ENCODE measurements at places on chromosomes 16 and 17.
A peak's percentile ranks its signal among the peaks of the same experiment; 100 is the strongest.

GRCh38 chr17:64982139-64982915 is 63.0 kb upstream of the LRRC37A3 start:
- H3K27ac ChIP-seq = no peak overlapping the region
- H3K4me1 ChIP-seq = peaks cover 39% of the 10 kb centered on the region
- H3K36me3 ChIP-seq = no peaks in the 10 kb centered on the region
- H3K27me3 ChIP-seq = no peaks in the 10 kb centered on the region
- H3K4me3 ChIP-seq = no peak overlapping the region
- no peak for DNase-seq

- H3K36me3 ChIP-seq = no peaks in the 10 kb centered on the region
- H3K4me1 ChIP-seq = peaks cover 20% of the 10 kb centered on the region
- no peaks in the 10 kb centered on the region for H3K27me3 ChIP-seq
- no peak for DNase-seq
- H3K27ac ChIP-seq = no peak overlapping the region
- H3K4me3 ChIP-seq = no peak overlapping the region
These were observed 182.7 kb downstream of the PRKCB start for GRCh38 chr16:24018485-24018884.

DNA sequence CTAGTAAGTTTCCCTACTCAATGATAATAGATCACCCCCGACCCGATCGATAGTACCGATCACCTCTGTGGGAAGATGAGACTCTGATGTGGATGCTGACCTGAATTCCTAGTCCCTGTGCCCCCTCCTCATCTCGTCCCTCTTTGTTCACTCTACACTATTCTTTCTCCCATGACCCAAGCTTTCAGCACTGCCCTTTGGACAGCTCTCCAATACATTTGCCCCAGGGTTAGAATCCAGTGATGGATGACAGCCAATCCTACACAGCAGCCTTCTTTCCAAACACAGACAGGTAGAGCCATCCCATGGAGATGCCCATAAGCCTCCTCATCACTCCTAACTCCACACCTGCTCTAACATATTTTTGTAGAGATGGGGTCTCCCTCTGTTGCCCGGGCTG is 141.1 kb downstream of the GSG1L start:
- H3K4me1 ChIP-seq = no peaks in the 10 kb centered on the region
- peak; percentile 7 for DNase-seq
- no peaks in the 10 kb centered on the region for H3K36me3 ChIP-seq
- H3K4me3 ChIP-seq = no peak overlapping the region

- no peak for DNase-seq
- H3K4me3 ChIP-seq = no peak overlapping the region
- peaks cover 17% of the 10 kb centered on the region for H3K4me1 ChIP-seq
- H3K27me3 ChIP-seq = no peaks in the 10 kb centered on the region
- no peaks in the 10 kb centered on the region for H3K36me3 ChIP-seq
- no peak overlapping the region for H3K27ac ChIP-seq
These were observed 1.3 kb downstream of the SMPD3 start for GRCh38 chr16:68446681-68447652.

GRCh38 chr16:56193951-56194726 is 2.9 kb downstream of the GNAO1 start:
- H3K27ac ChIP-seq = no peak overlapping the region
- no peaks in the 10 kb centered on the region for H3K36me3 ChIP-seq
- peaks cover 73% of the 10 kb centered on the region for H3K4me1 ChIP-seq
- no peaks in the 10 kb centered on the region for H3K27me3 ChIP-seq
- no peak for DNase-seq

DNA sequence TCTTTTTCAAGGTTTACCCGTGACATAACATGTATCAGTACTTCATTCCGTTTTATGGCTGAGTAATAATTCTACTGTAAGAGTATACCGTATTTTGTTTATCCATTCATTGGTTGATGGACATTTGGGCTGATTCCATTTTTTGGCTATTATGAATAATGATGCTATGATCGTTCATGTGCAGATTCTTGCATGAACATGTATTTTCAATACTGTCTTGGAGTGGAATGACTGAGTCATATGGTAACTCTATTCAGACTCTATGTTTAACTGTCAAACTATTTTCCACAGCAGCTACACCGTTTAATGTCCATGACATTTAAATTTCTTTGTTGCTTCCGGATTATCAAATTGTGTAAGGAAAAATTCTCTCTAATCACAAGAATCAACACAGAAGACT is 17.9 kb downstream of the BFAR start:
- H3K27me3 ChIP-seq = no peaks in the 10 kb centered on the region
- DNase-seq = no peak
- H3K36me3 ChIP-seq = peaks cover 87% of the 10 kb centered on the region
- H3K4me3 ChIP-seq = no peak overlapping the region
- H3K27ac ChIP-seq = no peak overlapping the region

DNA sequence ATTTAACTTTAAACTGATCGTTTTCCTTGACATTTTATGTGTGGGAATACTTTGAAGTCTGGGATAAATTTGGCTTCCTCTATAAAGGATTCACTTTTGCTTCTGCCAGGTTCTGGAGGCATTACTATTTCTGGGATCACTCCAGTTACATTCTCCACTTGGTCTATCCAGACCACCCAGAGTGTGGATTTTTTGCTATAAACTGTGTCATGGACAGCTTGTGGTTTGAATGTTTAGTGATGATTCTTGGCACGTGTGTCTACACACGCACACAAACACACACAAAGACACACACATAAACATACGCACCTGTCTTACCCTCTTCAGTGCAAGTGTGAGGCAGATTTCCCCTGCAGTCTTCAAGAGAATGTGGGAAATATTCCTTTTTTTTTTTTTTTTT is 27.4 kb upstream of the MSI2 start:
- H3K27me3 ChIP-seq = no peaks in the 10 kb centered on the region
- no peak overlapping the region for H3K4me3 ChIP-seq
- H3K4me1 ChIP-seq = peaks cover 5% of the 10 kb centered on the region
- H3K36me3 ChIP-seq = no peaks in the 10 kb centered on the region

GRCh38 chr16:69861292-69862030 is 89.7 kb upstream of the CLEC18A start:
- H3K27ac ChIP-seq = no peak overlapping the region
- no peak for DNase-seq
- H3K36me3 ChIP-seq = 0 out of 2 replicates have a peak, but pooled peaks cover 5% of the 10 kb centered on the region

GRCh38 chr16:83365166-83365565 is 442.6 kb upstream of the HSBP1 start:
- no peaks in the 10 kb centered on the region for H3K36me3 ChIP-seq
- no peaks in the 10 kb centered on the region for H3K4me1 ChIP-seq
- no peak overlapping the region for H3K27ac ChIP-seq
- peaks cover 3% of the 10 kb centered on the region for H3K27me3 ChIP-seq

- no peaks in the 10 kb centered on the region for H3K27me3 ChIP-seq
- peaks cover 4% of the 10 kb centered on the region for H3K4me1 ChIP-seq
- no peak overlapping the region for H3K27ac ChIP-seq
These were observed 16.9 kb downstream of the SRCAP start for GRCh38 chr16:30715750-30716445.

GRCh38 chr17:77501751-77502625 is 361.2 kb downstream of the SEC14L1 start:
- DNase-seq = no peak
- no peaks in the 10 kb centered on the region for H3K27me3 ChIP-seq
- peaks cover 38% of the 10 kb centered on the region for H3K36me3 ChIP-seq
- H3K27ac ChIP-seq = no peak overlapping the region
- no peak overlapping the region for H3K4me3 ChIP-seq
- H3K4me1 ChIP-seq = no peaks in the 10 kb centered on the region

DNA sequence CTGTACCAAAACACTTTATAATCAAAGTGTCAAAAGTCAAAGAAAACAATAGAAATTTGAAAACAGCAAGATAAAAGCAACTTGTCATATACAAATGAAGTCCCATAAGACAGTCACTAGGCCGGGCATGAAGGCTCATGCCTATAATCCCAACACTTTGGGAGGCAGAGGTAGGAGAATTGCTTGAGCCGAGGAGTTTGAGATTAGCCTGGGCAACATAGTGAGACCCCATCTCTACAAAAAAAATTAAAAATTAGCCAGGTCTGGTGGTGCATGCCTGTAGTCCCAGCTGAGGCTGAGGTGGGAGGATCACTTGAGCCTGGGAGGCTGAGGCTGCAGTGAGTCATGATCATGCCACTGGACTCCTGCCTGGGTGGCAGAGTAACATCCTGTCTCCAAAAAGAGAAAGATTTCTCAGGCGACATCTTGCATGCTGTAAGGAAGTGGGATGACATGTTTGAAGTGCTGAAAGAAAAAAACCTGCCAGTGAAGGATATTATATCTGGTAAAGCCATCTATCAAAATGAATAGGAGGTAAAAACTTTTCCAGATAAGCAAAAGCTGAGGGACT is 98.7 kb upstream of the NACA2 start:
- H3K27ac ChIP-seq = no peak overlapping the region
- H3K4me1 ChIP-seq = no peaks in the 10 kb centered on the region
- H3K4me3 ChIP-seq = no peak overlapping the region
- no peak for DNase-seq
- H3K36me3 ChIP-seq = peaks cover 51% of the 10 kb centered on the region
- H3K27me3 ChIP-seq = no peaks in the 10 kb centered on the region

DNA sequence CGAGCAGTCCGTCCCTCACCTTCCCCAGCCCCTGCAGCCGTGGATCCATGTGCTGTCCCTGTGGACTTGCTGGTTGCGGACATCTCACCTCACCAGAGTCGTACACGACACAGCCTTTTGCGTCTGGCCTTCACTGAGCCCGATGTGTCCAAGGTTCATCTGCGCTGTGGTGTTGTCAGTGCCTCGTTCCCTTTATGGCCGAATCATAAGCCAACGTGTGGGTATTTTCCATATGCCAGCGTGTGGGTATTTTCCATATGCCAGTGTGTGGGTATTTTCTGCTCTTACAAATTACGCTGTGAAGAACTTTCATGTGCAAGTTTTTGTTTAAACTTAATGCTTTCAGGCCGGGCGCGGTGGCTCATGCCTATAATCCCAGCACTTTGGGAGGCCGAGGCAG is 31.6 kb downstream of the TBCD start:
- H3K36me3 ChIP-seq = peaks cover 52% of the 10 kb centered on the region
- peaks cover 12% of the 10 kb centered on the region for H3K4me1 ChIP-seq
- no peak for DNase-seq
- H3K27me3 ChIP-seq = no peaks in the 10 kb centered on the region
- no peak overlapping the region for H3K27ac ChIP-seq

DNA sequence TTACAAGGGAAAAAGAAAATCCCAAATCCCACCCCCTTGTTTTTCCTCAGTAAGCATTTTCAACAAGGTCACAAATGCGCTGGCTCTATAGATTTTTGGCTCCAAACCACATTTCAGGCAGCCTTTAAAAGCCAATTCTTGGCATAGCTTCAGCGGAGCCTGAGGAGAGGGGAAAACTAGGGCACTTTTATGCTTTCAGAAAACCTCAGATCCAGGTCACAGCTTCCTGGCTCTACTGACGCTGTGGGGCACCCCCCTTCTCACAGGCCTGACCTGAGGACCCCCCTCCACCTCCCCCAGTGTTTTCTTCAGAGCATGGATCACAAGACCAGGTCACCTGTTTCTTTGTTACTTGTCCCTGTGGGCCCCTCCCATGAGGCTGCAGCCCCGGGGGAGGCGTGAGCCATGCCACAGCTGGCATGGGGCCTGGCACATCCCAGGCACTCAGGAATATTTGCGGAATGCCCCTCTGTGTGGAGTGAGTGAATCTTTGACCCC is 30.1 kb upstream of the MTSS2 start:
- DNase-seq = no peak
- no peaks in the 10 kb centered on the region for H3K27me3 ChIP-seq
- H3K27ac ChIP-seq = no peak overlapping the region
- no peak overlapping the region for H3K4me3 ChIP-seq
- H3K36me3 ChIP-seq = peaks cover 18% of the 10 kb centered on the region
- no peaks in the 10 kb centered on the region for H3K4me1 ChIP-seq

DNA sequence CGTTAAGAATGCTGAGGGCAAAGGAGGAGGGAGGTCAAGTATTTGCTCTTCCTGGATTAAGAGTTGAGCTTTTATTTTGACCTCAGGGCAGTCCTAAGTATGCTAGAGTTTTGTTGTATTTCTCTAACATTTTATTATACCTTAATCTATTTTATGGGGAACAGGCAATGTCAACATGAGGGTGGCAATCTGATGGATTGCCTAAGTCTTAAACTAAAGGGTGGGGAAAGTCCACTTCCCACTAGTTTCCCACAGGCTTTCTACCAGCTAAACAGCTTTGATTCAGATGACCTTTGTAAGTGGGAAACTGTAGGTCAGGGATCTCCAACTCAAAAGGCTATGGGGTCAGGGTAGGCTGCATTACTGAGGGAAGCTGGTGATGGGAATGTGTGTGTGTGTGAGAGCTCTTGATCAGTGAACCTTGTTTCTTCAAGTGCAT is 24.9 kb downstream of the HSD17B2 start:
- H3K27ac ChIP-seq = no peak overlapping the region
- no peak for DNase-seq

DNA sequence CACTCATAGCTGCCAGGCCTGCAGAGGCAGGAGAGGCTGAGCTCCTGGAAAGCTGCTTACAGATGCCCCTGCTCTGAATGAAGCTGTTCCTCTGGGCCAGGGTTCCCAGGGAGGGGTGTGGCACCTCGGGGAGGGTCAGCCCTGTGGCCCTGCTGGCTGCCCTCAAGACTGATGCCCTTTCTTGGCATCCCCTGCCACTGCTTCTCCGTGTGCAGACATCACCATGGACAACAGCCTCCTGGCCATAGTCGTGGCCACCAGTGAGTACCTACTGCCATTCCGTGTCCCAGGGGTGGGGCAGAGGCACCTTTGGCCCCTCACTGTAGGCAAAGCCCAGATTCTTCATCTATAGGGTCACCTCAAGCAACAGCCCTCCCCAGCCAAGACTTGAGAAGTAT is 8.9 kb downstream of the MRPL27 start:
- no peak for DNase-seq
- H3K4me1 ChIP-seq = no peaks in the 10 kb centered on the region
- no peaks in the 10 kb centered on the region for H3K27me3 ChIP-seq
- H3K36me3 ChIP-seq = peaks cover 65% of the 10 kb centered on the region
- no peak overlapping the region for H3K27ac ChIP-seq

GRCh38 chr16:88491560-88492310 is 38.7 kb downstream of the ZFPM1 start:
- H3K27ac ChIP-seq = no peak overlapping the region
- DNase-seq = no peak
- no peak overlapping the region for H3K4me3 ChIP-seq
- no peaks in the 10 kb centered on the region for H3K4me1 ChIP-seq
- H3K36me3 ChIP-seq = no peaks in the 10 kb centered on the region
- H3K27me3 ChIP-seq = no peaks in the 10 kb centered on the region

- no peak overlapping the region for H3K27ac ChIP-seq
- no peaks in the 10 kb centered on the region for H3K27me3 ChIP-seq
- no peak overlapping the region for H3K4me3 ChIP-seq
- no peaks in the 10 kb centered on the region for H3K36me3 ChIP-seq
- no peak for DNase-seq
These were observed 171.1 kb downstream of the CDH11 start for GRCh38 chr16:64950731-64951130.

- DNase-seq = no peak
- H3K27me3 ChIP-seq = no peaks in the 10 kb centered on the region
- no peaks in the 10 kb centered on the region for H3K4me1 ChIP-seq
- H3K4me3 ChIP-seq = no peak overlapping the region
These were observed 33.6 kb upstream of the RAB11FIP4 start for GRCh38 chr17:31357839-31358394.

DNA sequence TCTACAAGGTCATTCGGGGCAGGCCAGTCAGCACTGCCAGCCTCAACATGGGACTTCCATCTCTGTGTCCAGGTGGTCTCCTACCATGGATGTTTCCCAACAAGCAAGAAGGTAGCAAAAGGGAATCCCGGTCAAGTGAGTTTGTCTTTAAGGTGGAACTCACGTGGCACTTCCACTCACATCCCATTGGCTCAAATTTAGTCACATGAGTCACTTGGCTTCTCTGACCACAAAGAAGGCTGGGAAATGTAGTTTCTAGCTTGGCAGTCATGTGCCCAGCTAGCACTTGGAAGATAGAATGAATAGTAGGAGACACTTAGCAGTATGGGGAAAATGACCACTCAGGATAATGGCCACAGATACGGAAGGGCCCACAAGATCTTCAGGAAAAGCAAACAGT is 106.6 kb downstream of the AIPL1 start:
- no peak for DNase-seq
- H3K36me3 ChIP-seq = no peaks in the 10 kb centered on the region
- no peak overlapping the region for H3K27ac ChIP-seq
- no peak overlapping the region for H3K4me3 ChIP-seq
- peaks cover 2% of the 10 kb centered on the region for H3K27me3 ChIP-seq
